ENCODE measurements at places on chromosomes 7 and 10. TPM values are rescaled to one million over a fixed set of nuclear protein-coding genes. Genes with fewer than 3 reads are reported as not detected.

SYT15 gene
- total RNA-seq, result 3.2 TPM

IRF5 gene
- 2.7 TPM for total RNA-seq

NPFFR1 gene
- not detected for total RNA-seq

UNC5B gene
- 9.0 TPM for total RNA-seq

CALML3 gene
- not detected for total RNA-seq

ZNF789 gene
- 3.8 TPM for total RNA-seq

ACSM6 gene
- not detected for total RNA-seq

SPDYE8 gene
- not detected for total RNA-seq

PDZD7 gene
- 0.32 TPM for total RNA-seq

HOXA13 gene
- not detected for total RNA-seq

GRID1 gene
- 0.77 TPM for total RNA-seq

PRRT4 gene
- total RNA-seq, result 0.73 TPM

CYP2C9 gene
- not detected for total RNA-seq

FBH1 gene
- 74.5 TPM for total RNA-seq

NFE2L3 gene
- 0.32 TPM for total RNA-seq

PCGF6 gene
- total RNA-seq, result 7.7 TPM

RAPGEF5 gene
- 33.3 TPM for total RNA-seq

MUC12 gene
- total RNA-seq, result not detected

CDH23 gene
- total RNA-seq, result 6.6 TPM

THNSL1 gene
- 5.1 TPM for total RNA-seq

PNLIP gene
- total RNA-seq, result not detected

FKBP9 gene
- total RNA-seq, result 116 TPM

FZD8 gene
- 5.0 TPM for total RNA-seq

Data from heart right ventricle (tissue), 16 donors.